LNCaP clone FGC (cell line): ENCODE measurements at places on chromosomes 3 and 15.

DNA sequence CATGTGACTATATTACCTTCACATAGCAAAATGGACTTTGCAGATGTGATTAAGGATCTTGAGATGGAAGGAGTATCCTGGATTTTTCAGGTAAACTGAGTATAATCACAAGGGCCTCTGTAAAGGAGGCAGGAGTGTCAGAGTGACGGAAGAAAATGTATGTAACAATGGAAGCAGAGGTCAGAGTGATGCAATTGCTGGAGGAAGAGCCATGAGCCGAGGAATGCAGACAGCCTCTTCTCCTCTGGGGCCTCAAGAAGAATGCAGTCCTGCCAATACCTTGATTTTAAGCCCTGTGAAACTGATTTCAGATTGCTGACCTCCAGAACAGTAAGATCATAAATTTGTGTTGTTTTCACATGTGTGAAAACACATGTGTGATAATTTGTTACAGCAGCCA, 15.1 kb downstream of the HEMK1 start:
- DNase-seq = no peak

DNA sequence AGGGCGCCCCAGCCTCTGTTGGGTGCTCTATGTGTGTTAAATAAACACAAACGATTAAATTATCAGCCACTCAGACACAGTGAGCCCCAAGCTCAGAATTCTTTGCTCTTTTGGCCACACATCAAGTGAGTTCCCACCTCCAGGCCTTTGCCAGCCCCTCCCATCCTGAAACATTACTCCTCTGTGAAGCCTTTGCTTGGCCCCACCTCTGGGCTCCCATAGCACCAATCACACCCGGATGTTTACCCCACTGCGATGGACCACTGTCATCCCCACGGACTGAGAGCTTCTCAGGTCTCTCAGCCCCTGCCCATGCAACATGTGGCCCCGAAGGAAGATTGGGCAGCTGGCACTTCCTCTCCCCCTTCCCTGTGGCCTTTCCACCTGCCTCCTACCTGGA, 85.1 kb downstream of the NUP210 start:
- no peak for DNase-seq

DNA sequence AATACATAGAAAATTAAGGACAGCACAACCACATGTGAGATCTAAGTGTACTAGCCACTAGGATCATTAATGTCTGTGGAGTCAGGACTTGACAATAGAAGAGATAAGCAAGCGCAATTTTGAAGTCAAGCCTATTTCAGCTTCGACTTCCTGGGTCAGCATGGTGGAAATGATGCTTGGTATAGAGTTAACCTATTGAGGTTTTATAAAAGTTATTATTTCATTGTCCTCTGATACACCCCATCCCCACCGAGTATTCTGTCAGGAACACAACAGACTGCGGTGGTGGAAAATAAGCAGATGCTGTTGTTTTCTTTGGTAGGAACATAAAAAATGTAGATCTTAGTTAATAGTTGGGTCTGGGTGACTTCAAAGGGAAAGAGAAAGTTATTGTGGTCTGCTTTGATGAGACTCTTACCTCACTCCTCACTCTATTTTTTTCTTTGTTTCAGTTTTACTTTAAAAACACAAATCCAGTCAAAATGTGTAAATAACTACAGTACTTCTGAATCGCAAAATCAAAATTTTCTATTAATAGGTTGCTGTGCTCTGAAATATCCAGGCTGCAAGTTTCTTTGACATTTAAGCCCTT, 82.1 kb downstream of the IL5RA start:
- DNase-seq = no peak

- DNase-seq = no peak
These were observed 419.2 kb downstream of the OCA2 start for GRCh38 chr15:27679731-27680471.

DNA sequence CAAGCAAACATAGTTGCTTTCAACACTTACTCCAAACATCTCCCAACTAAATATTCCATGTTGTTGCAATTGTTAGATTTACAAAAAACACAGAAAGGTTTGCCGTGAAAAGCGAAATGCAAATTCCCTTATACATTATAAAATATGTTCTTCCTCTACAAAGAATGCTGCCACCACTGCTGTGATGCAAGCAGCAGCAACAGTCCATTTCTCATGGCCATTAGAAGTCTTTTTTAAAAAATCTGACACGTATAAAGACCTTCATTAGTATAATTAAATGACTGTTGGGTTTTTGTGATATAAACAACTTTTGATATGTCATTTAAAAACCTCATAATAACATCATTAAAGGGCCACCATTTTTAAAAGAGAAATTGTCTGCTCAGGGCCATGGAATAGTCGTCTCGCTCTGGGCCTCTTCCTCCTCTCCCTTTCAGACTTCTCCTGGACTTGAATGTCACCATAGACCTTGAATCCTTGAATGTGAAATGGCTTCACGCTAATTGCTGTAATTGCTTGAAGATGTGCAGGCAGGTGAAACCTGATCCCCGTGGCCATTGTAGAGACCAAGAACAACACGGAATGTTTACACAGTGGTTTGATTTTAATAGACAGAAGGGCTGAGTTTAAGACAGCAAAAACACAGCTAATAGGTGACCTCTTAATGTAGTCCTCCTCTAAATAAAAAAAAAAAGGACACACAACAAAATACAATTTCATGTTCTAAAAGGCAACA, 450.4 kb downstream of the FOXP1 start:
- no peak for DNase-seq

GRCh38 chr3:184081116-184081830, 15.6 kb upstream of the HTR3E start:
- no peak for DNase-seq
